ENCODE measurements at places on chromosomes 3 and 15. TPM values are rescaled to one million over a fixed set of nuclear protein-coding genes. Genes with fewer than 3 reads are reported as not detected.

The FBXW12 gene
- polyA plus RNA-seq = not detected

The CCDC13 gene
- polyA plus RNA-seq = 0.25 TPM

The SCN11A gene
- not detected for polyA plus RNA-seq

The STRA6 gene
- not detected for polyA plus RNA-seq

The SUCNR1 gene
- polyA plus RNA-seq = not detected
